ENCODE measurements at places on chromosomes 2 and 18. TPM values are rescaled to one million over a fixed set of nuclear protein-coding genes. Genes with fewer than 3 reads are reported as not detected.

The KCNK3 gene
- under 0.01 TPM for total RNA-seq

The RAB12 gene
- 49.6 TPM for total RNA-seq

The ESCO1 gene
- total RNA-seq = 18.6 TPM

The TRABD2A gene
- total RNA-seq = 1.7 TPM

The RSAD2 gene
- total RNA-seq = 1.3 TPM

The ANO7 gene
- total RNA-seq = 0.64 TPM

The INHBB gene
- under 0.01 TPM for total RNA-seq
